Activated CD4-positive, alpha-beta T cell treated with anti-CD3 and anti-CD28 coated beads, Interleukin-2, amount 50 U/mL, for 4 hours (primary cell): ENCODE measurements at places on chromosomes 6 and 20.

DNA sequence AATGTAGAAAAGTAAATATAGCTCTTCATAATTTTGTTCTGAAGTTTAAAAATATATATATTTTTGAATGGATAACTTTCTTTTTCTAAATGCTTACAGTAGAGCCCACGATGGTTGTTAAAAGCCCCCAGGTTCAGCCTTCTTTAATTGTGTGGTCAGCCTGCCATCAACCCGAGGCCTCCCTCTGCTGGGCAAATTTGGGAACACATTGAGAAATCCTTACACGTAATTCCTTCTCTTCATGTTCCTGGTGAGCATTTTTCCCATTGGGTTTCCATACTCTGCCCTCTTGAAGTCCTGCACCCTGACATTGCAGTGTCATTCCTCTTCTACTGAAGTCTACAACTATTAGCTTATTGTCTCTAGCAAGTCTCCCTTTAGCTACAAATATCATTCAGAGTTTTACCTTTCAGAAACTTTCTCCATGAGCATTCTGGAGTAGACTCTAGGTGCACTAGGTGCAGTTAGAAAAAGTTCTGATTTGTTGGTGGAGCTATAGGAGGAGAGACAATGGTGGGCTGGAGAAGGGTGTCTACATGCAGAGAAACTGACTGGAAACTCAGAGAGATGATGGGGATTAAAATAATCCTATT lies 40.6 kb downstream of the TRIM38 start:
- DNase-seq, result peak; percentile 44

GRCh38 chr6:45423824-45424450 lies 46.2 kb upstream of the SUPT3H start:
- DNase-seq, result no peak

DNA sequence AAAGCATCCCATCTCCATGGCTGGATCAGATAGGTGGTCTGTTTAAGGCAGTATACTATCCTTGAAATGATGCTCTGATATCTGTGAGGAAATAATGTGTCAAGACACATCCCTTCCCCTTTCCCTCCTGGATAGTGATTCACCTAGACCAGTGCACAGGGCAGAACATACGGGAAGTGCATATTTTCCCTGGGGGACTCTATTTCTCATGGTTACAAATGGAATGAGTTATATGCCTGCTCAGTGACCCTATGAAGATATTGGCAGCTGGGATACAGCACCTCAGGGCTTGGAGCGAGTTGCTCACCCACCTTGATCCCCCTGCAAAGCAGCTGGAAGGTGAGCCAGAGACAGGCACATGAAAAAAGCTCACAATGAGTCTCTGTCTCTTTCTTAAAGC lies 67.5 kb upstream of the PRL start:
- DNase-seq, result no peak

GRCh38 chr20:63484236-63484635 lies 11.8 kb upstream of the KCNQ2 start:
- DNase-seq, result no peak

- DNase-seq, result no peak
These were observed 12.4 kb upstream of the CCN5 start for GRCh38 chr20:44702776-44703175.

GRCh38 chr6:15280028-15280427 lies 34.2 kb downstream of the JARID2 start:
- DNase-seq, result no peak

DNA sequence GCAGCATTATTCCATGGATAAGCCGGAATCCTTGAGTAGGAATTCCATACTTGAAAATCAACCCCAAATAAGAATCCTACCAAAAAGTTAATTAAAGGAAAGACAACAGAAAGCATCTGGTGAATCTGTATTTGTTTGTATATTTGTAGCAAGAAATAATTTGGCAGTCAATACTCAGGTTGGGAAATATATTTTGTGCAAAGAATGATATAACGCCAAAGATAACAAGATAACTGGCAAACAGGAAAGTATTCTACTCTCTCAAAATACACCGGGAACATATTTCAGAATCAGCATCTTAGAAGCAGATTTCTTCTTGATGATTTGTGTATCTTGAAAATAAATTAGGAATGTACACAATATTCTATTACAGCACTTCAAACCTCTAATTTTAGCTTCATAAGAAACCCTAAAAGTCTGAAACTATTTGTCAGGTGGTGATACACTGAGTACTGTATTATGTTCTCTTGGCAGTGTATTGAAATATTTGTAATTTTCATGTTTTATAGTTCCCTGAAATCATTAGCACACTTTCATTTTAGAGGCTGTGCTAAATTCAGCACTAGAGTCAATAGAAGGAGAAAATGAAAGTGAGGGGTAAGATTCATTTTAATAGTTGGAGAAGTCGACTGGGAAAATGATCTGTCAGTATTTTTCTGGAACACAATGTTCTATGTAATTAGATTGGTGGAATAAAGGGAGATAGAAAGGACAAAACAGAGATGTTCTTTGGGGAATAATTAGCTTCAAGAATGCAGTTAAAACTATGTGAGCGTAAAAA lies 879.7 kb upstream of the GJE1 start:
- DNase-seq, result no peak

GRCh38 chr6:23535101-23535500 lies 590.9 kb upstream of the NRSN1 start:
- no peak for DNase-seq

GRCh38 chr6:83708970-83709747 lies at the start of gene SNAP91:
SNAP91 (minus strand) TSS chr6:83709101; CDS start chr6:83707927, 1,174 bp downstream.
- DNase-seq, result no peak

GRCh38 chr20:44185574-44185973 lies 1.4 kb downstream of the JPH2 start:
- no peak for DNase-seq

GRCh38 chr6:166045173-166045859 lies 122.3 kb downstream of the TBXT start:
- no peak for DNase-seq

DNA sequence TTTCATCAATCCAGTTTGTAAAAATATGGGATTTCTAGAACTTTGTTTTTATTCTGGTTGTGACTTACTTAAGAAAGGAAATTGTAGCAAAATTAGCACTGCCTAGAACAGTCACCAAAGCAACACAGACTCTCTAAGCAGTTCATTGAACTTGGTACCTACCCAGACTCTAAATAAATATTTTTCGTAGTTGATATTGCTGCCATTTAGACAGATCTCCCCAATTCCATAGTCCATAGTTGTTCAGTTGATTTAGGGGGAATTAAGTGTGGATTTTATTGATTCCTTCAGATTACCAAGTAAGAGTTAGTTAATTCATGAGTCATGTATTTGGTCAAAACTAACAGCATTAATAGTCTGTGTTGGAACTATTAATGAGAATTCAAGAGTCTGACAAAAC lies 822.5 kb downstream of the DHX35 start:
- no peak for DNase-seq

DNA sequence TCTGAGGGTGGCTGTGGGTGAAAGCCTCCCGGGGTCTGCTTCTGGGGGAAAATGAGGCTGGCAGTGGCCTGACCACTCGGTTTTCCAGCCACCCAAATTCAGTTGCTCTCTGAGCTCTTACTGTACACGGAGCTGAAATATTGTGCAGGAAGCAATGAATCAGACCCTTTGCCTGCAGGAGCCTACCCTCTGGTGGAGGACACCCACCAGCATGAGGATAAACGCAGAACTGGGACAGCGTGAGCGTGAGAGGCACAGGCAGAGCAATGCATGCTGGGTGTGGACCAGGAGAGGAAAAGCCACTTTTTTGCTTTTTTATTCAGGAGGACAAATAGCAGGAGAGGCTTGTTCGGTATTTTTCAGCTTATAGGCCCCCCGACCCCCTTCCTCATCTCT lies 298.0 kb downstream of the QKI start:
- no peak for DNase-seq

DNA sequence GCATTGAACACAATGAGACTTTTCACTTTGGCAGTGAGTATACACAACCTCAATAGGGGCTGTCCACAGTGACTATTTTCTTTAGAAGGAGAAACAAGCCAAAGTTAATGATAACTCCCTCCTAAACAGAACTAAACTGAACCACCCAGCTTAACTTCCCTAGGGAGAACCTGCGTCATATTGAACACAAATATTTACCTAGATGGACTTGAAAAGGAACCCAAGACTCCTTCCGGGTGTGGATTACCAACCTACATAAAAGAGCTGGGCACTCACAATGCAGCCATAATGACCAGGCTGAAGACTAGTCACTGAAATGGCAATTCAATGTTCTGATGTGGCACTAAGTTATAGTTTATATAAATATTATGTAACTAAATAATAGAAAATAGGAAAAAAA lies 160.6 kb downstream of the IBTK start:
- DNase-seq, result no peak

DNA sequence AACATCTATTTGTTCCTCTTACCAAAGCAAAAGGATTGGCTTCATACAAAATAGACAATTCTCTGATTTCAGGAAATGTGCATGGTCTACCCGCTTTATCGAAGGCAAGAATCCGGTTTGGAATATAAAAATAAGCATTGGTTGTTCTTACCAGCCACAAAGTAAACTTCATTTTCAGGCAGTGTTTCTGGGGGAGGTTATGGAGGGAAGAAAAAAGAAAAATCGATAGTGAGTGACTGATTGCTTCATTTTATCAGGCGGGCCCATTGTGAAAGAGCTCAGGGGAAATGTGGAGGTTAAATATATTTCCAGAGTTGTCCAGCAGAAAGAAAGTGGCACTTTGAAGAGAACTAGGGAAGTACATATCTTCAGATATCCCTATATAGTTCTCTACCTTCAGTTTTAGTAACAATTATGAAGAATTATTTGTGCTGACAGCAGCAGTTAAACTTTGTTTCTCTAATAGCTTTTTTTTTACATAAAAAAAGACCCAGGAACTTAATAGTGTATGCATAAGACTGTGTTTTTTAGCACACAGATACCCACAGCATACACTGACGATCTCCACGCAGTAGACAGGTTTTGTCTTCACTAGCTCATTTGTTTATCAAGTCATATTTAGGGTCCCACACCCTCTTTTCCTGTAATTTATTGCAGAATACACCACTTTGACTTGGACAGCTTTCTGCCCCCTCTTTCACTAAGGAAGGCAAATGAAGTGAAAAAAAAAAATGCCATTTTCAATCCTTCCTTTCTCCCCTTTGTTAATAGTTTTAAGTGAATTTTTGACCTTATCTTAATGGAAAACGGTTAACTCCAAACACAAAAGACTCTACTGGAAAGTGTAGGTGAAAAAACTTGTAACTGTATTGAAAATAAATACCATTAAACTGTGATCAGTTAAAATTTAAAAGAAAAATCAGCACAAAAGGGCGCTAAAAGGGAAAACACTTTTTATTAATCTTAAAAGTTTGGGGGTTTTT lies 2.9 kb downstream of the POU3F2 start:
- no peak for DNase-seq

- no peak for DNase-seq
These were observed 44.5 kb downstream of the NCOA7 start for GRCh38 chr6:125835221-125835744.

- DNase-seq, result no peak
These were observed 12.6 kb downstream of the DYNLT1 start for GRCh38 chr6:158631678-158632537.

GRCh38 chr6:156174031-156174890 lies 602.9 kb upstream of the ARID1B start:
- DNase-seq, result no peak

- peak; percentile 5 for DNase-seq
These were observed 92.7 kb upstream of the SIRPA start for GRCh38 chr20:1802385-1803060.

DNA sequence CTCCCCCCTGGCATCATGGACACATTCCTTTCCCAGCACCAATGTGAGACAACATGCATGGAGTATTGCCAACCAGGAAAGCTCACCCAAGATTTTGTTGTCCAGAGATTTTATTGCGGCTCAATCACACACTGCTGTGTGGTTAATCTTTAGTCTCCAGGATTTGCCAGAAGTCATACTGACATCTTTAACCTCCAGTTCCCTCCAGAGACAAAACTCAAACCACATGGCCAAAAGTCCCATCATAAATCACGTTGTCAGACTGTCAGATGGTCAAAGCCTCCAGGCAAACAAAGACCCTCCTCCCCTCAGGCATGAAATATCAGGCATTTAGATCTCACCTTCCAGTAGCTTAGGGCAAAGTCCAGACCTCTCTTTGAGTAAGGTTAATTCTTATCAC lies 97.3 kb upstream of the OPRM1 start:
- DNase-seq, result no peak

DNA sequence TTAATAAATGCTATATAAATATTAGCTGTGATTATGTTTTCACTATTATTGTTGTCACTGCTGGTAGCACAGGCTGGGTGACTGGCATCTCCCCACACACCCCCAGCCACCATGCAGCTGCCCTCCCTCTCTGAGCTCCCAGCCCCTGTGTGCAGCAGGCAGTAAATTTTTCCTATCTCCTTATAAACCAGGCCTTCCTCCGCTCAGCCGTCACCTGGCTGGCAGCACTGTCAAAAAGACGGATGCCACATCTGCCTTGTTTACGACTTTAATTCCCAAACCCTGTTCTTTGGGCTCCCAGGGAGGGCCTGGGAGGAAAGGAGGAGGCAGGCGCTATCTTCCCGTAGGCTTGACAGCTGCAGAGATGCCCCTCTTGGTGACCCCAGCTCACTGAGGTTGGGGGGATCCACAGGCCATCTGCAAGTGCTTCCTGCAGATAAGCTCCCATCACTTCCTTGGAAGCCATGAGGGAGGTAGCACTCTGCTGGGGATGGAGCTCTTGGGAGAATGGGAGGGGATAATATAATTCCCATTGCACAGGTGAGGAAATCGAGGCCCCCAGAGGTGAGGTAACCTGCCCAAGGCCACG lies 94.5 kb downstream of the GRM4 start:
- DNase-seq, result no peak

- no peak for DNase-seq
These were observed 482.9 kb downstream of the GRIK2 start for GRCh38 chr6:101876431-101876830.

GRCh38 chr6:108616544-108616943 lies 55.8 kb downstream of the FOXO3 start:
- no peak for DNase-seq

DNA sequence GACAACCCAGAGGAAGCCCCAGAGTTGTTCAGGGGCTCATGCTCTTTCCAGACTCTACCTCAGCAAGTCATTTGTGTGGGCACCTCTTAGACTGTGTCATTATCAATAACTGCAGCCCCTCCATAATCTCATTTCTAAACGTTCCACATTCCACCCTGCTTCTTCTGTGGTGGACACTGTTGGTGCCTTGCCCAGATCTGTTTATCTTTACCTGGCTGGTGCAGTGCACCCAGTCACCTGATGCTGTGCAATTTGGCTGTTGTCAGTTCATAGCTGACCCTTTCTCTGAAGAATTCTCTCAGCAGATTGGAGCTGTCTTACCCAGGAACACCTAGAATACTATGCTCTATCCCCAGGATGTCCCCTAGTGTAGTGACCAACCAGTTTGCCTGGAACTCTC lies 80.0 kb downstream of the ATRN start:
- DNase-seq, result no peak

GRCh38 chr6:2448826-2449571 lies 203.6 kb upstream of the GMDS start:
- no peak for DNase-seq
